NCI-H1417 (cell line): ENCODE measurements at places on chromosomes 3 and 15.
A peak's percentile ranks its signal among the peaks of the same experiment; 100 is the strongest.

GRCh38 chr3:170751083-170751898, 118.7 kb downstream of the RPL22L1 start:
- no peak for DNase-seq

DNA sequence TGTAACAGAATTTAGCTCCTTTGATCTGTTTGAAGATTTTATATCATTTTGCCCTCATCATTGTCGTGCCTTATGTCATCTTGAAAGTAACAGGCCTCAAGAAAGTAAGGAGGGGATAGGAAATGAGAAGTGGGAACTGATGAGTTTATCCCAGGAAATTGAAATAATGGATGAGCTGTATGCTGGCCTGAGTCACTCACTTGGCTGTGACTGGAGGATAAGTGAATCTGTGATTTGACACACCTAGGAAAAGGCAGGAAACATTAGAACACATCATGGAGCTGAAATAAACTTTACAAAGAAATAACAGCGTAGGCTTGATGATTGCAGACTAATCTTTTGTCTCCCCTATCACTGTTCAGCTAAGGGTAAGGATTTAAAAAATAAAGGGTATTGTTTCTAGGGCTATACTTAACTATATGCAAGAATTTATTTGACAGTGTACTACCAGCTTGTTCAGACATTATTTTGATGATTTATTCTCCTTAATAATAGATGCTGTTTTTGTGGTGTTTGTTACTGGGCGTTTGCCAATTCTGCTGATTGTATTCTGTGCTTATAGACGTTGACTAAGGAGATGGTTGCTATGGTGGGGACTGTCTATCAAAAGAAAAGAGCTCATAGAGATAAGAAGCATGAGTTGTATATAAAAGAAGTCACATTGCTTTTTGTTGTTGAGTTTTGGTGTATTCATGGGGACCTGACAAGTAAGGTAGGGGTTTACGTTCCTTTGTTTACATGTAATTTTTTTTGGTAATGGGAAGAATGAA, 105.6 kb upstream of the ROPN1 start:
- DNase-seq: peak; percentile 67

DNA sequence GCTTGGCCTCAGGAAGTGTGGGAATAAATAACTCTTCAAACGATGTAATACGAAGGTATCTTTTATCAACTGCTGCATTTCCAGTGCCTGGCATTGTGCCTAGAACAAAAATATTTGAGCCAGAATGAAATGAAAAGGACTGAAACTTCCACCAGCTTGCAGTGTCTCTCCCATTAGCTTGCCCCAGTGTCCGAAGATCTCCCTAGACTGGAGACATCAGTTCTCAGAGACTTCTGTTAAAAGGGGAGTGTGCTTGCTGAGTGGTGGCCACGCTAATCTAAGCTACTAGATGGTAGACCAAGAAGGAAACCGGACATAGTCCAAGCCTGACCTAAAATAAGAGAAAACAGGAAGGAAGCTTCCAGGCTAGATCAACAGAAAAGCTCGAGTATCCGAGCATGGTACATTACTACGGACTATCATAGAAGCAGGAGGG, 28.6 kb downstream of the KCNAB1 start:
- DNase-seq: no peak

DNA sequence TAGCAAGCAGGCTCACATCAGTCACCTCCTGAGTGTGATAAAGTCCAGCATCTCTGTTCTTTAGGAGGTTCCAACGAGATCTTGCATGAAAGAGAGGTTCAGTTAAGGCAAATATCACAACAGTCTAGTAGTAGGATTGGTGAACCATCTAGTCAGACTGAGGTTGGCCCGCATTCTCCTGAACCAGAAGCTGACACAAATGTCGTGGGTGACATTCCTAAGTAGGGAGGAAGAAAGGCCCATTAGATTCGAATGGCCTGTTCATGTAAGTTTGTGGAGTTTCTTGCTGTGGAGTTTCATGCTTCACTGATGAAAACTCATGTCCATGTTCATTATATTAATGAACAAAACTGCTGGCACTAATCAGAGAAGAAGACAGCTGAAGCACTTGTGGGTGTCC, 66.7 kb upstream of the XCR1 start:
- DNase-seq: no peak

GRCh38 chr3:42979044-42979972, at the start of gene GASK1A:
Gene GASK1A, plus strand, starts transcription at chr3:42979311. Its CDS starts 332 bp downstream, at chr3:42979643.
- peak; percentile 52 for DNase-seq

DNA sequence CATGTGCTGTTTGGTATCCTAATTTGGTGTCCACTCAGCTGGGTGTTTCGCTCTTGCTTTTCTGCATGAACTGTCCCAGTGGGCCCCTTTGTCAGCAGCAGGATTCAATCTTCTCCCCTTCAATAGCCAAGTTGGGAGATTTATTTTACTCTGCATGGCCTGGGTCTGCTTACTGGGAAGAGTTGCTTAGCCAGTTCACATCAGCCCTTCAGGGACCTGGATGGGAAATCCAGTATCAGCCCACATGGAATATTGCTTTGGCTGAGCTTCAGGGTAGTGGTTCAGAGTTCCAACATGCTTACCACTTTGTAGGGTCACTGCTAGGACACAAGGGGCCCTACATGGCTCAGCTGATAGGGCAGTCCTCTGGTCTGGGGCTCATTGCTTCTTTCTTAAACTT, 93.0 kb upstream of the BOC start:
- no peak for DNase-seq

DNA sequence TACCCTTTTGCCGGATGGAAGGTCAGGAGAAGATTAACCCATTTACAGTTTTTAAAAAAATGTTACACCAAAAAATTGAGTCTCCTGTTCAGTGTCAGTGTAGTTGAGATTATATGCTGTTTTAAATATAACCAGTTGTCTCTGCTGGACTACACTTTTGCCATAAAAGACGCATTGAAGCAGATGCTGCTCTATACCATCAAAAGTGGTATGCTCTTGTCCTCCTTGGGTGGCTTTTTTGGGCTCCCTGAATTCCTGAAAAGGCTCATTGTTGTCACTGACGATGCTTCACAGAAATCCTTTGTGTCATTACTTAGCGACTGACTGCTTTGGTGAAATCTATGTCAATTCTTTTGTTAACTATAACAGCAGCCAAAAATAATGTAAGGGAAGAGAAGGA, 133.9 kb upstream of the SKOR1 start:
- no peak for DNase-seq
